ENCODE measurements at places on chromosomes 7 and 10. TPM values are rescaled to one million over a fixed set of nuclear protein-coding genes. Genes with fewer than 3 reads are reported as not detected.

The TAS2R3 gene
- 4.4 TPM for total RNA-seq

The IDI2 gene
- total RNA-seq = not detected

The ATP5F1C gene
- total RNA-seq = 518 TPM

The RASSF4 gene
- total RNA-seq = 22.7 TPM

The SPAM1 gene
- not detected for total RNA-seq

The WNT8B gene
- total RNA-seq = not detected

The JCAD gene
- 30.3 TPM for total RNA-seq

The ZNF239 gene
- not detected for total RNA-seq

The OR6V1 gene
- not detected for total RNA-seq

The PDZD7 gene
- 2.4 TPM for total RNA-seq

The ARHGAP22 gene
- 2.3 TPM for total RNA-seq

The REPIN1 gene
- total RNA-seq = 298 TPM

The GSTO2 gene
- total RNA-seq = 13.4 TPM

The HKDC1 gene
- 2.4 TPM for total RNA-seq

The COL17A1 gene
- 5.7 TPM for total RNA-seq

The IKZF5 gene
- total RNA-seq = 9.8 TPM

The NPSR1 gene
- not detected for total RNA-seq

The C10orf53 gene
- not detected for total RNA-seq

The PCLO gene
- 5.8 TPM for total RNA-seq

The RELN gene
- total RNA-seq = 1.7 TPM

The GRID2IP gene
- not detected for total RNA-seq

The PNLIP gene
- total RNA-seq = not detected

The HOXA11 gene
- total RNA-seq = not detected

The GPR26 gene
- not detected for total RNA-seq

The CDNF gene
- total RNA-seq = not detected

The TMEM273 gene
- total RNA-seq = 72.9 TPM

The GRM3 gene
- 0.55 TPM for total RNA-seq

Measured in stomach (tissue), 19 donors.